ENCODE measurements at places on chromosomes 6 and 20.

- no peak for DNase-seq
These were observed 10.6 kb upstream of the FAM8A1 start for GRCh38 chr6:17589406-17590096.

DNA sequence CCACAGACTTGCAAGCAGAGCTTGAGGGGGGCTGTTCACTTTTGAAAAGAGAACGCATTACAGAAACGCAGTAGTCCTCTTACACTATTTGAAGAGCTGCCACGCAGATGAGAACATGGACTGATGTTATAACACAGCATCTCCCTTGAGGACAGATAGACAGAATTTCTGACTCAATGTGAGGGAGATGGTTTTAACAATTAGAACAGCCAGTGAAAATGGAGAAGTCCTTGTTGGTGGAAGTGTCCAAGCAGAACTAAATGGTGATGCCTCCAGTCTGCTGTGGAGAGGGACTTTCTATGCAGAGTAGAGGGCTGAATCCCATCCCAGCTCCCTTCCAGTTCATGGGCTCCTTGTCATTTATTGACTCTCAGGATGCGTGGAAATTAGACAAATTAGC is 100.0 kb downstream of the RREB1 start:
- DNase-seq = no peak

DNA sequence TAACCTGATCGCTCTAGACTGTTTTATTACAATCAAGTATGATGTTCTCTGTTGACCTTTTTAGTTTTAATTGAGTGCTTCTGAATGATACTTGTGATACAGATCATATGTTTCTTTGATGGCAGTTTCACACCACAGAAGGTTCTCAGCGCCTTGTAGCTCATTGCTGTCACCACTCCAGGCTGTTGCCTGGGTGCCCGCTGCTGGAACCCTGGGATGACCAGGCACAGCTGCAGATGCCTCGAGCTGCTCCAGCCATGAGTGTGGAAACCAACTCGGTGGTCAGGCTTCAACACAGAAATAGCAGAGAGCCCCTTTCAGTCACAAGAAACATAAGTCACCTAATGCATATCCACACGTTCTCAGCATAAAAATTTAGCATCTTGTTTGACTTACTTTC is 112.7 kb downstream of the RPP40 start:
- DNase-seq = no peak

DNA sequence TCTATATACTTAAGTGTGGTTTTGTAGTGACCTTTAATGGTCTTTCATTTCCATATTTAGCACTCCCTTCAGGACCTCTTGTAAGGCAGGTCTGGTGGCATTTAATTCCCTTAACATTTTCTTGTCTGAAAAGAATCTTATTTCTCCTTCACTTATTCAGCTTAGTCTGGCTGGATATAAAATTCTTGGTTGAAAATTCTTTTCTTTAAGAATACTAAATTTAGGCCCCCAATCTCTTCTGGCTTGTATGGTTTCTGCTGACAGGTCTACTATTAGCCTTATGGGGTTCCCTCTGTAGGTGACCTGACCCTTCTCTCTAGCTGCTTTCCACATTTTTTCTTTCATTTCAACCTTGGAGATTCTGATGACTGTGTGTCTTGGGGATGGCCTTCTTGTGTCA is 236.9 kb downstream of the THBS2 start:
- DNase-seq = no peak

- no peak for DNase-seq
These were observed 296.8 kb upstream of the TSHZ2 start for GRCh38 chr20:52675375-52675774.

GRCh38 chr6:89372506-89372901 is 20.0 kb upstream of the UBE2J1 start:
- DNase-seq = no peak

DNA sequence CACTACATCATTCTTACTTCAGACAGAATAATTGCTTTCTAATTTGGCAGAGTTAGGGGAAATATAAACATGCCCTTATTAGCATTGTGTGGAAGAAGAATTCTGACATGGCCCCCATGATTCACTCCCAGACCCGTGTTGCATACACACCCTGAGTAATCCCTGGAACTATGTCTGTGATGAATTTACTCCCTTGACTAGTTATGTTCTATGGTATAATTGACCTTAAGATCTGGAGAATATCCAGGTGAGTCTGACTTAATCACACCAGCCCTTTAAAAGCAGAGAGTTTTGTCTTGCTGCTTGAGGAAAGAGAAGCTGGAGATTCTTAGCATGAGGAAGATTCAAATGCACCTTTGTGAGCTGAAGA is 262.9 kb downstream of the SOX4 start:
- DNase-seq = no peak

GRCh38 chr20:5072756-5073659 is 46.8 kb downstream of the PCNA start:
- no peak for DNase-seq

DNA sequence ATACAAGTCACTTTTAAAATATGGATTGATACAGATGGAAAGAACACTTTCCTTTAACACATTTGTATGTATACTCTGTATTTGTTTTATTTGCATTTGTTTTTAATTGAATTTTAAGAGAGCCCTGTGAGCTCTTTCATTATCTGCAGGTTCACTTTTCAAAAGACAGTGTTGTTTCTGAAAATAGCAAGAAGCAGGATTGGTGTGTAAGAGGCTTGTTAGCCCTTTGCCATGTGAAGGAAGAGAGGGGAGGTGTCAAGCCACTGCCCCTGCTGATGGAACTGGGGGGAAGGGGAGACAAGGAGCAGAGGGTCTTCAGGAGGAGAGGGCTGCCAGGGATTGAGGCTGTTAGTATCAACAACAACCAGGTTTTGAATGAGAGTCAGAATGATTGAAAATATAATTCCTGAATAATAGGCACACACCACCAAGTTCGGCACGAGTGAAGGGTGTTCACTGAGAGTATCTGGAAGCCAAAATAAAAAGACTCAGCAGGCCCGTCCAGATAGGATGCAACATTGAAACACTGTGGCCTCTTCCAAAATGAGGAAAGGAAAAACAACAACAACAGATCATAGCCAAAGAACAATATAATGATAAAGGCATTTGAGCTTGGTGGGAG is 12.6 kb upstream of the PBOV1 start:
- no peak for DNase-seq

DNA sequence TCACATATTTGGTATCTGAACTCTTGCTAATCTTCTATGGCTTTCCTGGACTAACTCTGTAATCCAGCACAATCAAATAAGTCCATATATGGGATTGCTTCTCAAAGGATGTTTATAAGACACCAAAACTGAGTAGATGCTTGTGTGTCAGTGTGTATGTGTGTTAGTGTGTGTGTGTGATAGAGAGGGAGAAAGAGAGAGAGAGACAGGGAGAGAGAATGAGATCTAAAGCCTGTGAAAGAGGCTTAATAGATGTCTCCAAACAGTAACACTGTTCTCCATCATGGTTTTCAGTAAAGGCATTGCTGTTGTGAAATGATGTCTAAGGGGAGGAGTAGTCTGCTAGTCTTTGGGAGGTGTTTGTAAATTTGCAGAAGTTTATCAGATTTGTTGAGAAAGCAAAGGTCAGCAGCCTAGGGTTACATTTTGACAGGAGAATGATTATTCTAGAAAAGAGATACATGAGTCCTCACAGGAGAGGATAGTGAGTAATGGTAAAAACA is 73.9 kb upstream of the MLIP start:
- no peak for DNase-seq

DNA sequence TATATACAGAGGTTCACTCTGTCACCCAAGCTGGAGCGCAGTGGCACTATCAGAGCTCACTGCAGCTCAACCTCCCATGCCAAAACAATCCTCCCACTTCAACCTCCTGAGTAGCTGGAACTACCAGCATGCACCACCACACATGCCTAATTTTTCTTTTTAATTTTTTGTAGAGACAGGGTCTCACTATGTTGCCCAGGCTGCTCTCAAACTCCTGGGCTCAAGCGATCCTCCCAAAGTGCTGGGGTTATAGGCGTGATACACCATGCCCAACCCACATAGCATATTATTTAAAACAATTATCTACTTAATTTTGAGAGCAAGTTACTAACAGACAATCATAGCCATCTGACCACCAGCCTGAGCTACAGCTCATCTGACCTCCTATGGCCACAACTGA is 459.9 kb upstream of the JARID2 start:
- no peak for DNase-seq

GRCh38 chr6:31901415-31901952 is 402 bp downstream of the ZBTB12 start:
- peak; percentile 73 for DNase-seq

- DNase-seq = no peak
These were observed 91.2 kb upstream of the TINAG start for GRCh38 chr6:54217018-54217417.

- no peak for DNase-seq
These were observed 99.3 kb downstream of the B3GAT2 start for GRCh38 chr6:70857387-70858077.

GRCh38 chr20:45924391-45925261 is 9.9 kb upstream of the PCIF1 start:
- no peak for DNase-seq

- DNase-seq = peak; percentile 76
These were observed at the start of gene HSD17B8 for GRCh38 chr6:33204415-33205190. Gene HSD17B8 (plus strand): TSS chr6:33204655. CDS start chr6:33204669, 14 bp downstream.

- DNase-seq = no peak
These were observed 31.3 kb downstream of the KCNK15 start for GRCh38 chr20:44776980-44777379.

- DNase-seq = no peak
These were observed 221.2 kb downstream of the FNDC1 start for GRCh38 chr6:159390381-159390780.

- no peak for DNase-seq
These were observed 13.1 kb downstream of the NTSR1 start for GRCh38 chr20:62721511-62722370.

- DNase-seq = no peak
These were observed 88.9 kb downstream of the GINS1 start for GRCh38 chr20:25496165-25496967.

- DNase-seq = no peak
These were observed 248.5 kb downstream of the THBS2 start for GRCh38 chr6:169005166-169005565.

DNA sequence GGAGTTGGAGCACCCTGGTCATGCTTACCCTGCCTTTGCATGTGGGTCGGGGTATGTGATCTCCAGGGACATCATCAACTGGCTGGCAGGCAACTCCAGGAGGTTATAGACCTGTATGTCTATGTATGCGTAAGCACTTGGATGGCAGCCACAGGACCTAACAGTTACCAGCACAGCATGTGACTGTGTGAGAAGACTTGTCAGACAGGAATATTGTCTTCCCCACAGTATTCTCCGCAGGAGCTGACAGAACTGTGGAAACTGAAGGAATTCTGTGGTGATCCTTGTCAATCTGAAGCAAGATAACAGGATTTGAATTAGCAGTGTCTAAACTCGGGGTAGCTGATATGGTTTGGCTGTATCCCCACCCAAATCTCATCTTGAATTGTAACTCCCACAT is 59.2 kb downstream of the TMEM244 start:
- no peak for DNase-seq

GRCh38 chr6:121354764-121355163 is 20.5 kb upstream of the TBC1D32 start:
- DNase-seq = no peak

DNA sequence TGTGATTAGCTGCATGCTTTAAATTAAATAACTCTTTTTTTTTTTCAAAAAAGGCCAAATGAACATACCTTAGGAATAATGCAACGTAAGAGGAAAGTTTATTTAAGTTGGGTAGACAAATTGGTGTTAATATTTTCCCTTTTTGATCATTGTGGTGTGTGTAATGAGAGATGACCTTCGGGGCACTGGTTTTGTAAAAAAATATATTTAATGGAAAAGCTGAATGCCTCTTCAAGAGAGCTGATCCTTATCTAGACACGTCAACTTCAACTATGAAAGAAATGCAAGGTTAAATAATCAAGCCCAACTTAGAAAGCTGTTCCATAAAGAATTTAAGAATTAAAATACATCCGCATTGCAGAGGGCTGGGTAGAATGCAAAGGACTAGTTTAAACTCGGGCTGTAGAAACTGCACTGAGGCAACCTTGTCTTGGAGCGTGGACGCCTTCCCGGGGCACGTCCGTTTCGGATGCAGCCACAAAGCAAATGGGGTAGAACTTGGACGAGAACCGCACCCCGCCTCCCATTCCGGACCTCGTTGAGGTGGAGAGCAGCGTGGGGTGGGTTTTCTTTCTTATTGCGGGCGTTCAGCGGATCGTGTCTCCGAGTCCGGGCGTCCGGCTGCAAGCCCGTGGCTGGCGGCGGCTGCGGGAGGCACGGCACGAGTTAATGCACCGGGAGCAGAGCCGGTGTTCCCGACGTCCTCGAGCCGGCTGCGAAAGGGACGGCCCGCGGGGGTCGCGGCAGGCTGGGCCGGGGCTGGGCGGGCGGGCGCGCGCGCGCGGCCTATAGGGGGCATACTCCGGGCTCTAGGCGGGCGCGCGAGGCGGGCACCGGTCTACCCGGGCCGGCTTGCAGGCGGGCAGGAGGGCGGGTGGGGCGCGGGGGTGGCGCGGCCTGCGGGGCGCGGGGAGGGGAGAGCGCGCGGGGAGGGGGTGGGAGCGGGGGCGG is 1.9 kb downstream of the JARID2 start:
- DNase-seq = no peak

- DNase-seq = no peak
These were observed 381.8 kb upstream of the NOX3 start for GRCh38 chr6:155837474-155837873.

DNA sequence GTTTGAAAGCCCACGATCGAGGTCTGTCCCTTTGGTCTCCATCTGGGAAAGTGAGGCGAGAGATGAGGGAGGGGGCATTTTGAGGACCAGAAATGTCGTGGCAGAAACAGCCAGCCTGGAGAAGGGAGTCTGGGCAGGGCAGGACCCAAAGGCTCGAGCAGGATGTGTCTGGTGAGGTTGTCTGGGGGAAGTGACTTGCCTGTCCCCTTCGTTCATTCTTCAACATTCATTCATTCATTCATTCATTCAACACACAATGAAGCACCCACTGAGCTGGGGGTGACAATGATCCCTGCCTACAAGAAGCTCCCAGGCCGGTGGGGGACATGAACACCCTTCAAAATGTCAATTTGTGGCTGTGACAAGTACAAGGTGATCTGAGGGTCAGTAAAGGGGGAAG is 80.5 kb downstream of the CEBPB start:
- no peak for DNase-seq

Data from caudate nucleus (tissue), 63 donors.